Fibroblast of the aortic adventitia (primary cell): ENCODE measurements at places on chromosomes 6 and 20. TPM values are rescaled to one million over a fixed set of nuclear protein-coding genes. Genes with fewer than 3 reads are reported as not detected.

GRCh38 chr6:133916650-133917151, 27.8 kb downstream of the TCF21 start:
- DNase-seq = peak; percentile 95

The THBD gene
- 6.7 and 128 TPM in 2 replicates for total RNA-seq

The THEMIS gene
- total RNA-seq = under 0.01 TPM in 1 of 2 replicates, not detected in the other

DNA sequence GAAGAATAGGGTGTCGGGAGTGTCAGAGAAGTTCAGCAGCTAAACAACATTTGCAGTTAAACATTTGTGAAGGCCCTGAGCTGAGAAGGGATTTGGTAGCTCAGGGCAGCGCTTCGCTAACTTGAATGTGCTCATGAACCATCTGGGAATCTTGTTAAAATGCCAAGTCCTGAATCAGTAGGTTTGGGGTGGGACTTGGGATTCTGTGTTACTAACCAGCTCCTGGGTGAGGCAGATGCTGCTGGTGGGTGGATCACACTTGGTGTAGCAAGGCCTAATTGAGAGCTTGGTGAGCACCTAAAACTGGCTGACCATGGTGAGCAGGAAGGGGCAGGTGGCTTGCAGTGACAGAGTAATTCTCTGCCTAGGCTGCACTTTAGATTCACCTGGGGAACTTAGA, 5.9 kb downstream of the PTPRA start:
- DNase-seq = peak; percentile 90

DNA sequence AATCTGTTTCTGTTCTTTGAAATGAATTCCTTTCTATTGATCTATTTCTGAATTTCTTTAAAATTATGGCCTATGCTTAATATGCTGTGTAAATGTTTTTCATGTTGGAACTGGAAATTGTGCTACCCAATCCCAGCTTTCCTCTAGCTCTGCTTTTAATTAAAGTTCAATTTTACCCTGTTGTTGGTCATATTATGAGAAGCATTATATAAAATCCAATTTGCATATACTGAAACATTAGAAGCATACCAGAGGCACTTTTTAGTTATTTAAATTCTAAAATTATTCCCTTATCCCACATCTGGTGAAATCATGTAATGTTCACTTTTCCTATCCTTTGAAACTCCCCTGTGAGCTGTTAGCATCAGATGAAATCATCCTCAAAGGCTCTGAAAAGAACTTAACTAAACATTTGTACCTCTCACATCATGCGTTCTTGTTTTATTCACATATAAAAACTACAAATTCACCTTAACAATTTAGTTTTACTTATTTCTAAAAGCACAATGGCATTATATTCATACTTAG, 160.6 kb upstream of the COL21A1 start:
- no peak for DNase-seq

The PRKN gene
- 2.0 and 4.0 TPM in 2 replicates for total RNA-seq

GRCh38 chr20:23302386-23302785, 48.2 kb upstream of the NXT1 start:
- no peak for DNase-seq

DNA sequence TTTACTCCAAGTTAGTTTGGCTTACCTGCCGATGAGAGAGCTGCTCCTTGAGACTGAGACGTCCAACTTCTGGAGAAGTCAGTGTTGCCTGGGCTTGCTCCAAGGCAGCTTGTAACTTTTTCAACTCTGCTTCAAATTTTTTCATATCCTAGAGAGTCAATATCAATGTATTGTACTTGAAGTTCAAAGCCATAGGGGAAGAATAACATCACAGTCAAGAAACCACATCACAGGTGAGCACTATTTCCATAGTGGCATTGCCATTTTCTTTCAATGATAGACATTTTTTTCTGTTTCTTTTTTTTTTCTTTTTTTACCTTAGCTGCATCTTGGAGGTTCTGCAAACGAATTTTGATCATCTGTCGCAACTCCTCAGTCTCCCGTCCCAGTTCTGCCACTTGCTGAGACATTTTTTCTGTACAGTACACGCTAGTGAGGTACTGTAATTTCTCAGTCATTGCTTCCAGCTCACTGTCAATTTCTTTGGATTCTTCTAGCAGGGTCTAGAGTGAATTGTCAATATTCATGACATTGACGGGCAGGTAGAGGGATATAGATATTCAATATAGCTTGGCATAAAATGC, 326.7 kb downstream of the SYNE1 start:
- no peak for DNase-seq

DNA sequence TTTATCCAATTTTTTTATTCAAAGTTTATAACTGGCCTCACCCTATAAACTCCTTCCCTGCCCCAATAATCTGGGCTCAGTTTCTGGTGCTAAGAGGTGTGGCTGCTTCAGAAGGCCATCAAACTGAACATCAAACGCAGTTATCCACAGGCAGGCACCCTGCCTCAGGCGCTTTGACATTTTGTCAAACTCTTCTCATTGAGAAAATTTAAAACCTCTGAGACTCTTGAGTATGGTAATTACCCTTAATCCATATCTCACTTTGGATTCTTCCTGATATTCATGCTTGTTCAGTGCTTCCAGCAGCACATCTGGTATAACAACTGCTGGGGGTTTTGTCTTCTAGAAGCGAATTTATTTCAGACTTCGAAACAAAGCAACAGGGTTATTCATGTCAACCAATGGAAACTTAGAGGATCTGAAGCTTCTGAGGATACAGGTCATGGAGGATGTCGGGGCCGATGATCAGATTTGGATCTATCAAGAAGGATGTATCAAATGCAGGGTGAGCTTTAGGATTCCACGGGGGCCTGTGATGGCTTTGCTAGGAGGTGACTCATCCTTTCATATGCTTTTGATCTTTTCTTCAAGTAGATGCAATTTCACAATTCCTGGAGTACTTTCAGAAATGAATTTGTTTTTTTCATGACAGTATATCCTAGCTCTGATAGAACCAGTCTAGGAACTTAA, 68.2 kb downstream of the RTN4IP1 start:
- peak; percentile 73 for DNase-seq

DNA sequence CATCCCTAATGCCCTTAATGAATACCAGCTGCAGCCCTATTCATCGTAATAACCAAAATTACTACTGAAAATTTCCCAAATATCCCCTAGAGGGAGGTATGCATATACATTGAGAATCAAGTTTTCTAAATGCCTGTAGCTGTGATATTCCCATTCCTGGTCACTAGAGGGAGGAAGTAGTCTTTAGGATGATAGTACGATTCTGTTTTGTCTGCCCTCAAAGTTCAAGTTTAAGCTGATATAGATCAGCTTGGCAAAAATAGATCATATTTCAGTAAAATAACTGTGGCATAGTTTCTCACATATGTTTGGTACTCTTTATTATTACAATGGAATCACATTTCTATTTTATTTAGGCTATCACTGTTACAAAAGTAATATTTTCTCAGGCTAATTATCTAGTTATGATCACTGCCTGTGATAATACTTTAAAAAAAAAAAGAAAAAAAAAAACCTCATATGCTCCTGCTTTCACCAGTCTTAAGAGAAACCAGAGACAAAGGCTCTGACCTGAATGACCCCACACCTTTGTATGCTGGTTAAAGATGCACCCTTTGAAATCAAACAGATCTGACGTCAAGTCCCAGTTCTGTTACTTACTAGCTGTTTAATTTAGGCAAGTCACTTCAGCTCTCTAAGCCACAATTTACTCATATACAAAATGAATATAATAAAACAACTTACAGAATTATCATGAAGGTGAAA, 11.0 kb downstream of the TSPYL1 start:
- DNase-seq = peak; percentile 90
